ENCODE measurements at places on chromosomes 5 and 9.

DNA sequence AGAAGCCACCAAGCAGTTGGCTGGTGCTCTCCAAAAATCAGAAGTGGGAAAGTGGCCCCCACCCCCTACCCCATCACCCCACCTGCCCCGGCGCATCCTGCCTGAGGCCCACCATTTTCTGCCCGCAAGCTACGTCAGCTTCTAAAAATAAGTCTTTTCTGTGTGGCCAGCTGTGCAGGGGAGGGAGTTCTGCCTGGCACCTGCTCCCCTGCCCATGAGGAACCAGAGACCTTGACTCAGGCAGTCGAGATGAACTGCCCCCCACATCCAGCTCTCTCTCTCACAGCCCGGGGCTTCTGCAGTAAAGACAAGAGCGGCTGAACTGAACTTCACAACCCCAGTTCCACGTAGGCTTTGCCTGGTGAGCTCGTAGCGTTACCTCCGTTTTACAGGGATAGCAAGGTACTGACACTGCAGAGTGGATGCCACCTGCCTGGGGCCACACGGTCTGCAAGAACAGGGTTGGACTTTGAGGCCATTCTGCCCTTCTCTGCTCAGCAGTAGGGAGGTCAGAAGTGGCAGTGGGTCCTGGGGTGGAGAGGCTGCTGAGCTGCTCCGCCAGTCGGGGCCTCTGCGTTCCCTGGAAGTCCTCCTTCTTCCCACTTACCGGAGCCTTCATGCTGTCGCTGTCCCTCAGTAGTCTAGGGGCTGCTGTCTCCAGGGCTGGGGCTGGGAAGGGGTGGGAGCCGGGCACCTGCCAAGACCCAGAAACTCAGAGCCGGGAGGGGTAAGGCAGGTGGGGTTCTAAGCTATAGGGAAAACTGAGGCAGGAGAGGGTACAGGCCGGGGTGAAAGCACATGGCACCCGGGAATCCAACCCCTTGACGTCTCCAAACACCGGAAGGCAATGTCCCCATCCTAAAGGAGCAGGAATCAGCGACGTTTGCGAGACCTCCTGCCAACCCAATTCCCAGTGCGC, 781 bp downstream of the ST6GALNAC4 start:
- peak; percentile 71 for DNase-seq

GRCh38 chr9:91160181-91160580, 201.5 kb downstream of the AUH start:
- no peak for DNase-seq

DNA sequence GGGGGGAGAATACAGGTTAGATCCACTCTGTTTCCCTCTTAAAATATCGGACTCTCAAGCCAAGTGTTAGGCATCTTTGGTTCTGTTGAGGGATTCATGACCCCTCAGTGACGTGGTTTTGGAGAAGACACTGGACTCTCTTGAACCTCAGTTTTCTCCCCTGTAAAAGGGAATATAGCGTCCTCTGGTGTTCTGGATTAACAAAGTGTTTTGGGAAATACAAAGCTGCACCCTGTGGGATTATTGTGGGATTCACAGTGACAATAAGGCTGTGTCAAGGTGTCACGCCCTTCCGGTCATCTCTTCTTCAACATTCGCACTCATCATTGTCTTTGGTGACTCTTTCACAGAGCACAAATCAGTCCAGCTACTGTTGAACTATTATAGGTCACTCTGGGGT, 139.0 kb downstream of the IRX1 start:
- no peak for DNase-seq

- no peak for DNase-seq
These were observed 45.4 kb downstream of the RAB14 start for GRCh38 chr9:121156263-121156731.
